ENCODE measurements at places on chromosomes 2 and 18.

DNA sequence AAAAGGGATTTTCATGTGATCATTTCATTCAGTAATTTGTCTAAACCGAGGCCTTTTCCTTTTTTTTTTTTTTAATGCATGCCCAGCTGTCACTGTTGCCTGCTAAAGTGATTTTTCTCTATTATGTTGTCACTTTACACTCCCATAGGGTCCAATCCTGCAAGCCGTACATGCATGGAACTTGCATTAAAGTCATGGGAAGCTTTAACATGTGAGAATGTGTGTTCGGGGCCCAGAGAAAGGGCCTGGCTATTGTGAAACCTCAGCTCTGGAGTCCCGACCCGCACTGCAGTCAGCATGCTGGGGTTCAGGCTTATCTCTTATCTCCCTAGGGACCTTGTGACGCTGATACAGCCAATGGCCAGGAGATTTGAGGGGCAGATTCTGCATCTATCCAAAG lies 474.6 kb downstream of the SLC4A3 start:
- DNase-seq = no peak

DNA sequence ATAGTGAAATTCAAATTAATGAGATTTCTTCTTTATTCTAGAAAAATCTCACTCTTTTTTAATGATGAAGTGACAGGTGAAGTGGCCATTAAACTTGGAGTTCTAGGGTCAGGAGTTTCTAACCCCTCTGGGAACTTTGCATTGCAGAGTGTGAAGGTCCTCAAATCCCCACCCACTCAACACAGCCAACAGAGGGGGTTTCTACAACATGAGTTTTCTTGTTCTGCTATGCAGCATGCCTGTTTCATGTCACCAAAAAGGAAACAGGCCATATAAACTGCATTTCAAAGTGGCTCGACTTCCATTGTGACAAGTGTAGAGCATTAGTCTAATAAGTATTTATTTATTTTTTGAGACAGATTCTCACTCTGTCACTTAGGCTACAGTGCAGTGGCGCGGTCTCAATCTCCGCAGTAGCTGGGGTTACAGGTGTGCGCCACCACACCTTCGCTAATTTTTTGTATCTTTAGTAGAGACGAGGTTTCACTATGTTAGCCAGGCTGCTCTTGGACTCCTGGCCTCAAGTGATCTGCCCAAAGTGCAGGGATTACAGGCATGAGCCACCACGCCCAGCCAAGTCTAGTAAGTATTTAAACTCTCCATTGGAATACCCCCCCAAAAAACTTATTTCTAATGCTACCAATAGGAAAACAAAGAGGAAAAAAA lies 146.1 kb upstream of the ZFP36L2 start:
- no peak for DNase-seq

DNA sequence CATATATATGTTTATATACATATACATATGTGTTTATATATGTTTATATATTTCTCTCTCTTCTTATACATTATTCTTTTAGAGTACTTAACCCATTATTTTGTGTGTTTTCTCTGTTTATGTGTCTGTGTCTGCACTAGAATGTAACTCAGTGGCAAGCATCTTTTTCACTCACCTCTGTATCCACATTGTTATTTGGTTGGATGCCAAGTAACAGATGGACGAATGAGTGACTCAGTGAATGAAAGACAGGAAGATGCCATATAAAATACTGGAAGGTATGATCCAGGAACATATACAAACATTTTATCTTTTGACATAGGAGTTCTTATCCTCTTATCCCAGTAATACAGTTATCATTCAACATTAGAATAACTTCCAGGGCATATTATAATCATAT lies 684.8 kb downstream of the RNF144A start:
- DNase-seq = no peak

DNA sequence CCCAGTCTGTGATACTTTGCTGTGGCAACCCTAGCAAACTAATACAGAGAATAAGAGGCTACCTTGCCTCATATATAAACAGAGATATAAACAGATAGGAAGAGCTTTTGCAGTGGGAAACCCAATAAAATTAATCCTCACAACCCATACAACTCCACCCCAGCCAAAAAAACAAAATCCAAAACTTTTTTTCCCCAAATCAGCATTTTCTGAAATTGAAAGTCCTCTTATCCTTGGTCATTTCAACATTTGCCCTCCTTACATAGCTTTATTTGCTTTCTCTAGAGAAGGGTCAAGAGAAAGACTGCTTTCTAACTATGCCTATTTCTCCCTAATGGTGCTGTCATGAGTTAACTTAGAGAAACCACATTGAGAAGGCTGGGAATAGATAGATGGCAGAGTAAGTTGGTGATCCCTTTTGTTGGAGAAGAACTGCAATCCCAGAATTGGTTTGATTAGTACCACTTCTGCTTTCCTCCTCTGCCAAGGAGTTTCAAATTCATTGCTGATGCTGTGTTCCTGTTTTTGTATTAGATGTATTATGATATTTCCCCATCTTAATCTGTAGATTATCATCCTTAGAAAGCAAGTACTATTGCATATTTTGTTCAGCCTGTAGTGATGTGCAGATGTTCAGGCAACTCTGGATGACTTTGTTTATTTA lies 76.5 kb upstream of the B3GNT2 start:
- no peak for DNase-seq

DNA sequence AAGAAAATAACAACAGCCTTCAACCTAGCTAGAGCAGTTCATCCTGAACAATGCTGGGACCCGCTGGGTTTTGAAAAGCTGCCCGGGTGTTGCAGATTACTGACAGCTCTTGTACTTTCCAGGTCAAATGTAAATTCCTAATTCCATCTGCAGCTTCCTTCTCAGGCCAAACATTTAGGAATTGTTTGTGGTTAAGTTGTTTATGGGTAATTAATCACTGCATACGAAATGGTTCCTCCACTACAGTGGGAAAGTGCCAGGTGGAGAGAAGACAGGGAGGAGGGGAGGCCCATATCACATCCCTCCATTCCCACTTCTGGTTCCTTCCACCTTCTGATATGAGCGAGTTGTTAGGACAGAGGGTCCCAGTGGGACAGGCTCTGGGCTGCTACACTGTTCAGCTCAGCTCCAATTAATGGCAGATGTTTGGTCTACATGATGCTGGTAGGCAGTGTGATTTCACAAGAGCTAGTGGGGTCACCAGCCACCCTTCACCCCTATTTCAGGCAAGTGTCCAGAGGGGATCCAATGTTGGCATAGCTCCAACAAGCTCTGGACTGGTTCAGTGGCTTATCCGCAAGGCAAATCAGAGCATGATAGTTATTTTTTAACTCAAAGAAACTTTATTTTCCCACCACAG lies 112.9 kb upstream of the ACAA2 start:
- no peak for DNase-seq

GRCh38 chr2:29495068-29495467 lies 379.9 kb downstream of the CLIP4 start:
- DNase-seq = no peak

GRCh38 chr2:212928681-212929080 lies 222.7 kb downstream of the IKZF2 start:
- no peak for DNase-seq

DNA sequence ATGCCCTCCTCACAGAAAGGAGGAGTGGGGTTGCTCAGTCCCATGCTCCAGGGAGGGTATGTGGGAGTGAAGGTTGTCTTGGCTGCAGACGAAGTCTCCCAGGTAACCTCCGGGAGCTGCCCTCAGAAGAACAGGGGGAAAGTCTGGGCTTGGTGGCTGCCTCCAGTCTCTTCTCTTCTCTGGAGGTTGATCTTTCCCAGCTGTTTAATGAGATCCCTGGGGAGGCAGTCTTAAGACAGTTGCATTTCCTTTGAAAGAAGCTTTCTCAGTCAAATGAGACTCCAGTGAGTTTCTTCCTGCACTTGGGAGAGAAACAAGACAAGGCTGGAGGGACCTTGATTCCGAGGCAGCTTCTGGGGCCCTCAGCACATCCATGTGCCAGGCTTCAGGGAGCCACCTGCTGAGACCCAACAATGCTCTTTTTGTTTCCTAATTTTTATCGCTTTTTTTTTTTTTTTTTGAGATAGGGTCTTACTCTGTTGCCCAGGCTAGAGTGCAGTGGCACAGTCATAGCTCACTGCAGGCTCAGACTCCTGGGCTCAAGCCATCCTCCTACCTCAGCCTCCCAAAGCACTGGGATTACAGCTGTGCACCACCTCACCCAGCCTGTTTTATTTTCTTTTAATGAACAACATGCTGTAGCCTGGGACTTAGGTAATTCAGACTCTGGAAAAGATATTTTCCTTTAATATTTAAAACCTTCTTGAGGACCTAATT lies 71.7 kb upstream of the TPO start:
- no peak for DNase-seq

GRCh38 chr2:9950521-9951271 lies 797 bp upstream of the GRHL1 start:
- DNase-seq = peak; percentile 29

DNA sequence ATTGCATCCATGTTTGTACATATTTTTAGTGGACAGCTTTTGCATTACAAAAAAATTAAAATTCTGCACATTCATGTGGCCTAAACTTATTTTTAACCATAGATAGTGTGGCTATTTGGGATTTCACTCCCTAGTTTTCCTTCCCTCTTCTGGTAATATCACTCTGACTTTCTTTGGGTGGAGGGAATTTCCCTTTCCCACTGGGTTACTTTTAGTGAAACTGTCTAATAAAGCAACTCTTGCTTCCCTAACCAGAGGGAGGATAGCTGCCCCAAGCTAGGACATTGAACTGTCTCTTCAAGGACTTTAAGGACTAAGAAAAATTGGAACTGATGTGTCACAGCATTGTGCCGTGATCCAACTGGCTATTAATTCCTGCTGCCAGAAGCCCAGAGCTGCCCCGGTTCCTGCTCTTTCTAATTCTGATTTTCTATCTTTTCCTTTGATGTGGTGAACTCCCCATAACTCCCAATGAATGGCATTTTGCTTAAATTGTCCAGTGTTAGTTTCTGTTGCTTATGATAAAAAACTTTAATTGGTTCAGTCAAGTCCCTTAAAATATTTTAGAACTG lies 20.0 kb upstream of the EFR3B start:
- DNase-seq = no peak

GRCh38 chr18:79682894-79683625 lies 3.5 kb downstream of the CTDP1 start:
- DNase-seq = no peak

DNA sequence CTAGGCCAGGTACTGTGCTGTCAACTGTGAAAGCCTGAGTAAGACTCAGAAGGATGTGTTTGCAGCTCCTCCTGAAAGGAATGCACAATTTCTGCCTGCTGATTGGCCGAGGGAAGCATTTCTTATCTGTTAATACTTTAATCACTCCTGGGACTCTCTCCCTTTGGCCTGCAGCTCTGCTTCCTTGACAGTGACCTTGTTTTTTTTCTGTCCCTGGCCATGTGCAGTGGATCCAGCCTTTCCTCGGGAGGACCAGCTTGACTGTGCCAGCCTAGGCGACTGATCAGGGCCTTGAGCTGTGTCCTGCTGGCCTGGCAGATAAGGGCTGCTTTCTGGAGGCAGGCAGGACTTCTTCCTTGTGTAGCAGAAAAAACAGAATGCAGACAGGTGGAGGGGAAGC lies 10.0 kb downstream of the RNF144A start:
- no peak for DNase-seq

- DNase-seq = no peak
Observed at GRCh38 chr2:231169488-231169887, 28.9 kb upstream of the ARMC9 start.

GRCh38 chr2:181877181-181877664 lies 14.3 kb upstream of the ITPRID2 start:
- DNase-seq = no peak

DNA sequence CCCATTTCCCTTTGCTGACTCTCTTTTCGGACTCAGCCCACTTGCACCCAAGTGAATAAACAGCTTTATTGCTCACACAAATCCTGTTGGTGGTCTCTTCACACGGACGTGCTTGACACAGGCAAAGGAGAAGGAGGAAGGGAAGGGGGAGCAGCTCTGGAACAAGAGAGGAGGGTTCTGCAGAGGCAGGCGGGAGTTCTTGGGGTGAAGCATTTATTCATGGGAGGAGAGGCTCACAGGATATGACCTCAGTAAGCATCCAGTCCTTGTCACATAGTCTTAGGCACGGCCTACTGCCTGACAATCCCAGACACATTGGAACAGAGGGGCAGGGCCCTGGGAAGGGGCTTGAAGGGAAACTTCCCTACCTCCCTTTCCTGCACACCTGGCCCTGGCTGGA lies 171.7 kb upstream of the HS6ST1 start:
- DNase-seq = no peak

Data from hypothalamus (tissue), 51 donors.